ENCODE measurements at places on chromosomes 12 and 14. TPM values are rescaled to one million over a fixed set of nuclear protein-coding genes. Genes with fewer than 3 reads are reported as not detected.

DNA sequence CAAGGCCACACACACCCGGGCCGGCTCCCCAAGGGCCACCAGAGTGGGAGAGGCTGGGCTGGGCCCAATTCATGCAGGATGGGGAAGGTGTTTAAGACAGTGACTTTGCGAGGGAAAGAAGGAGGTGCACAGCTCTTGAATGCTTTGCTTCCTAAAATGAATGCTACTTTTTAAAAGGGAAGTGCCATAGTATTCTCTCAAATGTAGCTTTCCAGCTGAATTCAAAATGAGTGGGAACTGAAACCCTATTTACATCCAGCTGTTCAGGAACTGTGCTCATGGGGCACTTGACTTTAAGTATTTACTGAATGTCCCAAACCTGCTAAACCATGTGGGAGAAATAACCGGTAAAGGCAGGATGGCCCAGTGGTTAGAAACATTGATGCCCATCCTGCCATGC lies 7.6 kb downstream of the ITPK1 start:
- no peak for DNase-seq

DNA sequence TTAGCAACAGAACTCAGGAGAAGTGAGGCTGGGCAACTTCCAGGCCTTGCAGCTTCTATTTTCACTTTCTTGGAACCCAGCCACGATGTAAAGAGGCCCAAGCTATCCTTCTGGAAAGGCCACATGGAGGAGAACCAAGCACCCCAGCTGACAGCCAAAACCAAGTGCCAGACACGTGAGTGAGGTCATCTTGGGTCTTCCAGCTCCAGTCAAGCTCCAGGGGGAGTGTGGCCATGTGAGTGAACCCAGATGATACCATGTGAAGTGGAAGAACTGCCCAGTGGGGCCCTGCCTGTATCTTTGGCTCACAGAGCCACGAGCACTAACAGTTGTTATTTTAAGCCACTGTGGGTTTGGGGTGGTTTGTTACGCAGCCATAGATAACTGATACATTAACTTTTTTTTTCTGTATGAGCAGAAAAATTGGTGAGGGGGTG lies 126.8 kb upstream of the MAP1LC3B2 start:
- DNase-seq: no peak

- DNase-seq: no peak
Measured at GRCh38 chr12:94969424-94969823, 34.1 kb downstream of the NDUFA12 start.

GRCh38 chr12:115667116-115667515 lies 610.4 kb downstream of the MED13L start:
- DNase-seq: no peak

DNA sequence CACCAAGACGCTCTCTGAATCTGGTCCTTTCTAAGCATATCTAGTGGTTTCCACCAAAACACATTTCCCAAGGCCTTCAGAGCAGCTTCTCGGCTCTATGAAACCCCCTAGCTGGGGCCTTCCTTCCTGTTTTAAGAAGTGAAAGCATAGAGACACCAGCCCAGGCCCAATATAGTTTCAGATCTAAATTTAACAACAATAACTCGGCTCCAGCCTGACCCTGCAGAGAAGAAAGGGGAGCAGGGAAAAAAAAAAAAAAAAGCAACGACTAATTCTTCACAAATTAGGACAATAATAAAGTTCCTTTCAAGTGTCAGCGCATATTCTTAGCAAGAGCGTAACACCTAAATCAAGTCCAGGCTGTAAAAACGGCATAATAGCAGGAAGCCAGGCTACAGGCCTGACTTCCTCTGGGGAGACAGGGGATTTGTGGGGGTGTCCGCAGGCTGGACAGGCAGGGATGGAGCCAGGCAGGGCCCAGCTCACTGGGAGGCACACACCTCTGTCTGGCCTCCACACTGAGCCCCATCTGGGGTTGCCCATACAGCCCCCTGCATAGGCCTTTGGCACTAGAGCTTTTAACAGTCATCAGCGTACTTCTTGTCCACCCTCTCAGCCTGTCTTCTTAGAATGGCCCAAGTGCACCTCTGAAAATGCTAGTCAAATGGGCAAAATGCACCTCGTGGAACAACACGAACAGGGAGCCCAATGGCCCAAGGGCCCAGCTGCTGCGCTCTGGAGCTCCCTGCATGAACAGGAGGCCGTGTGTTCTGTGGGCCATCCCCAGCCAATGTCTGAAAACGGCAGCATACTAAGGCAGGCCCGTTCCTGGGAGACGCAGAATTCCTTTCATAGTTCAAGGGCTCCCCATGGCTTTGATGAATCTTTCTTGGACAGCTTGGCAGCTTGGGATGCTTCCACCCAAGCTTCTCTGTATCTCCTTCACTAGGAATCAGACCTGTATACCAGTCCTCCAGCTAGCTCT lies 772.9 kb downstream of the MED13L start:
- DNase-seq: peak; percentile 15

The LHX5 gene
- total RNA-seq: not detected

Measured in upper lobe of left lung (tissue), 6 donors.